ENCODE measurements at places on chromosomes 7 and 10.
A peak's percentile ranks its signal among the peaks of the same experiment; 100 is the strongest.

- no peak for DNase-seq
These were observed 72.3 kb downstream of the FAS start for GRCh38 chr10:89062861-89063260.

DNA sequence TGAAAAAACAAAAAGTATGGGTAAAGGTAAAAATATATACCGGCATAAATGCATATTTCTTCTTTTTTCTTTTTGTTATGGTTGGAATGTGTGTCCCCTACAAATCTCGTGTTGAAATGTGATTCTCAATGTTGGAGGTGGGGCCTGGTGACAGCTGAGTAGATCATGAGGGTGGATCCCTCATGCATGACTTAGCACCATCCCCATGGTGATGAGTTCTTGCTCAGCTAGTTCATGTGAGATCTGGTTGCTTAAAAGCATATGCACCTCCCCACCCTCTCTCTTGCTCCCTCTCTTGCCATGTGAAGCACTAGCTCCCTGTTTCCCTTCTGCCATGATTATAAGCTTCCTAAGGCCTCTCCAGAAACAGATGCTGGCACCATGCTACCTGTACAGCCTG lies 93.3 kb downstream of the HYCC1 start:
- no peak for DNase-seq

DNA sequence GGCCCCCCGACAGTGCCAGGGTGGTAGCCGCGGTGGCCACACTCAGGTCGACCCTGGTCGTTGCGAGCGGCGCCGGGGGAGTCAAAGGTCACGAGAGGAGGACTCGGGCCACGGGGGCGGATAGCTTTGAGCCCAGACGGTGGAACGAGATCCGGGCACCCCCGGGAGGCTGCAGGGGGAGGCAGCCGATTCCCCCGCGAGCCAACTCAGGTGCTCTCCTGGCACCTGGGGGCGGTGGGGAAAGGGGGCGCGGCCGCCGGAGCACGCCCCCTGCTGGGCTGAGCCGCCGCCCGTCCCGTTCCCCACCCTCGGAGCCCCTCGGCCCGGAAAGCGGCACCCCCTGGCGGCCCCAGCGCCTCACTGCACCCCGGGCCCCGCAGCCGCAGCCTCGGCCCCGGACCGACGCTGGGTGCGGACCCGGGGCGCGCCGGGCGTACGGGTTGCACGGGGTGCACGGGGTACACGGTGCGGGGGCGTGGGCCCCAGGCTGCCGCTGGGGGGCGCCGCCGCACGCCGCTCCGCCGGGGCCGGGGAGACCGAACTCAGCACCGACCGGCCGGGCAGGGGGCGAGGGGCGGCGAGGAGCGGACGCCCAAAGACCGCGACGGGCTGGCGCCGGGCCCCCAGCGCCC lies 521 bp upstream of the NYAP1 start:
- peak; percentile 83 for DNase-seq

DNA sequence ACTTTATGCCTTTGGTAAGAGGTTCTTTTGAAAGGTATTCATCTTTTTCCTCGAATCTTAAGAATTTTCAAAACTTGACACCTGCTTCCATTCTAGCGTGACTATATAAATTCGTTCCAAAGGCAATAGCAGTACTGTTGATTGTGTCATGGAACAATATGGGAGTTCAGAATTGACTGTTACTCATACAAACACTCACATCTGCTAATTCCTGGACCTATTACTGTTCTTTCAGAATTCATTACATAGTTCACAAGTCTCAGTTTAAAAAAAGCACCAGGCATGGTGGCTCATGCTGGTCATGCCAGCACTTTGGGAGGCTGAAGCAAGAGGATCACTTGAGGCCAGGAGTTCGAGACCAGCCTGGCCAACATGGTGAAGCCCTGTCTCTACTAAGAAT lies 80.9 kb downstream of the CACNB2 start:
- no peak for DNase-seq

DNA sequence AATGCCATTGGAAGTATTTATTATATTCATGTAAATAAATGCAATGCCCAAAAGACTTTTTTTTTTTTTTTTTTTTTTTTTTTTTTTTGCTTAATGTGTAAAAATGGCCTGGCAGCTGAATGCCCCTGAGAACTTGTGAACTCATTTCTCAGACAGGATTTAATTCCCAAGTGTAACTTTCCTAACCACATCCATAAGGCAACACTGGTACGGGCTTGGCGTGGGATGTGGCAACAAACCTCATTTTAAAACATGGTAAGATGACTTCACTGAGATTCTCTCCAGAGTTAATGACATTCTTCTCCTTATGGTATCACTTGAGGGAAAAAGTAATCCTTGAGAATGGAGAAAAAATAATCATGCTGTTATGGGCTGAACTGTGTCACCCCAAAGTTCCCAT lies 150.4 kb downstream of the DGKI start:
- DNase-seq, result no peak

DNA sequence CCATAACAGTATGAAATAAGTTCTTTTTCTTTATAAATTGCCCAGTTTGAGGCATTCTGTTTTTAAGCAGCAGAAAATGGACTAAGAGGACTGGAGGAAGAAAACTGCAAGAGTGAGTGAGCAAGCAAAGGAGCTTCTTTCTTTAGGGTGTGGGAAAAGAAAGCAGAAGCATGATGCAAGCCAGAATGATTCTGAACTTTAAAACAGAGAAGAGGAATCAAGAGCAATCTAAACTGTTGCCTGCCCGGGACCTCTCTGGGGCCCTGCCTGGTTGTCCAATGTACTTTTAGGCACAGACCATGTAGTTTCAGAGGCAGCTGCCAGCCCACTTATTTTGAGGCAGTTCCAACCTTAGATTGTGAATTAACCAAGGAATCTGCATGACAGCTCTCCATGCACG lies 186.3 kb downstream of the PLPP4 start:
- no peak for DNase-seq

DNA sequence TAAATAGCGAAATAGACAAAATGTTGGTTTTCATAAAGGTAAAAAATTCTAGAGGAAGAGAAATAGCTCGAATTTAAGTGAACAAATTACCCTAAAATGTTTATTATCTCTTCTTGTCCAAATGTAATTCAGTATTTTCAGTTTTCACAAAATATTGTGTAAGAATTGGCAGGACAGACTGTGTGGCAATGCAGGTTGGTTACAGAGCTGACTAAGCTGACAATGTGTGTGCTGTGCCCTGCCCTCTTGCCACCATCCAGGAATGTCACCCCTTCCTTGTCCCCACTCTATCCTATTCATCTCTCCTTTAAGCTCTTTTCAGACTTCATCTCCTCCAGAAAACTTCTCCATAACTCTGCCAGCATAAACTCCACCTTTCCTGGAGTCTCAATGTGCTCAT lies 46.1 kb downstream of the COL28A1 start:
- no peak for DNase-seq

DNA sequence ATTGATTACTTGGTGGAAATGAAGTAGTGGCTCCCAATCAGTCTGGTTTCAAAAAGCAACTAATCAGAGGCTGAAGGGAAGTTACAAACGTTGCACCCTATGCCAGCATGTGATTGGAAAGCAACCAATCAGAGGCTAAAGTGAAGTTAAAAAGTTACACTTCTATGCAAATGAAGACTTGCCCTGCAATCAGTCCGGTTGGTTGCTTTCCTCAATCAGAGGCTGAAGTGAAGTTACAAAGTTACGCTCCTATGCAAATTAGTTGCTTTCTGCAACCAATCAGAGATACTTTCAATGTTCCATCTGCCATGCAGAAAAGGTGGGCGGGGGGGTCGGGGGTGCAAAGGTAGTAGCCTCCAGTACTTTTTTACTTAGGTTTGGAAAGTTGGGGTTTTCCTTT lies 1077.1 kb downstream of the TYW1 start:
- no peak for DNase-seq

GRCh38 chr7:47228386-47229014 lies 353.4 kb downstream of the TNS3 start:
- peak; percentile 48 for DNase-seq

DNA sequence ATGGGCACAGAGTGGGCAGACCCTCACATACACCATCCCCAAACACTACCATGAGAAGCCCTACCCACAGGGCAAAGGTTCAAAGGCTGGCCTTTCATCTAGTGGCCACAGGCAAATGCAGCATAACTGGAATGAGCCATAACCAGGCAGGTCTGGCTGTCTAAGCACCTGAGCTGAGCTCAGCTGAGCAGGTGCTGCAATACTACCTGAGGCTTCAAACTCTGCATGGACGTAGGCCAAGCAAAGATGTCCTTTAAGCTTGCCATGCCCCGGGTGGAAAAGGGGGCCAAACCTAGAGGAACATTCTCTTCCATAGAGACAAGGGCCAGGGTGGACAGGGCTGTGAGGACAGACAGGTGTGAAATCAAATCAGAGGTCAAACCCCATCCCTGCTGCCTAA lies 65.3 kb upstream of the CAMK2B start:
- DNase-seq, result no peak

DNA sequence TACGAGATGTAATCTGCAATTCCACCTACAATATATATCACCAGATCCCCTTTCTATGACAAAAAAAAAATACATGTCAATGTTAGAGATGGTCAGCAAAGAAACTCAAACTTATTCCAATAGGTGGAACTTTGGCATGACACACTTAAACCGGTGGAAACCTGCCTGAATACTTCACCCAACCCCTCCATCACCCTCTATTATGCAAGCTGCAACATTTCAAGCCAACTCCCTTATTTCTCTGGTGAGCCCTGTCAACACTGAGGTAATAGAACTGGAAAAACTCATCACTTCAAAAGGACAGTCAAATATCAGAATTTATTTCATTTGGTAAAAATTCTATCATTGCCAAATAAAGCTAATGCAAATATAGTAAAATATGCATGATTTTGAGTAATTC lies 3.6 kb downstream of the ZNF438 start:
- DNase-seq, result no peak

DNA sequence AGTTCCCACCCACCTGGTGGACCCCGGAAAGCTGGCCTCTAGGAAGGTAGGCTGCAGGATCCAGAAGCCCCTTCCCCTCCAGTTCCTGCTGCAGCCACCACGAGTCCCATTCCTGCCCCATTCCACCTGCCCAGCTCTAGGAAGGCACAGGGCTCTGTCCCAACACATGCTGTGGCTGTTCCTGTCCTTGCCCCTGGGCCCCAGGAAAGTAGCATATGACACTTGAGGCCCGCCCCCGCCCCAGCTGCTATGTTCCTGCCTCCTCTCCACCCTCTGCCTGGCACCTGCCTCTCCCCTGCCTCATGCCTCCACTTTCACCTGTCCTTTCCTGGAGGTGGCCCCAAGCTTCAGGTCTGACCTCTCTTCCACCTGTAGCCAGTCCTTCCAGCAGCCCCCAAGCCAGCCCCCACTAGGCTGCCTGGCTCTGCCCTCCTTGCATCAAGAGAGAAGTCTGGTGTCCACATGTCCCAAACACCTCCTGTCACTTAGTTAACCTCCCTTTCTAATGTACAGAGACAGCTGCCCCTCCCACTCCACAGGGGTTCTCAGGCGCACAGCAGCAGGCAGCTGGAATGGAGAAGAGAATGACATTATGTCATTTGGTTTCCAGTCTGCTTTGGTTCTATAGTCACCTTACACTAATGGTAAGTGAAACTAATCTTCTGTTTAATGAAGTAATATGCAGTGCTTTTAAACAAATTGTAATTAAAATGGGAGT lies 22.7 kb downstream of the YKT6 start:
- DNase-seq, result no peak

DNA sequence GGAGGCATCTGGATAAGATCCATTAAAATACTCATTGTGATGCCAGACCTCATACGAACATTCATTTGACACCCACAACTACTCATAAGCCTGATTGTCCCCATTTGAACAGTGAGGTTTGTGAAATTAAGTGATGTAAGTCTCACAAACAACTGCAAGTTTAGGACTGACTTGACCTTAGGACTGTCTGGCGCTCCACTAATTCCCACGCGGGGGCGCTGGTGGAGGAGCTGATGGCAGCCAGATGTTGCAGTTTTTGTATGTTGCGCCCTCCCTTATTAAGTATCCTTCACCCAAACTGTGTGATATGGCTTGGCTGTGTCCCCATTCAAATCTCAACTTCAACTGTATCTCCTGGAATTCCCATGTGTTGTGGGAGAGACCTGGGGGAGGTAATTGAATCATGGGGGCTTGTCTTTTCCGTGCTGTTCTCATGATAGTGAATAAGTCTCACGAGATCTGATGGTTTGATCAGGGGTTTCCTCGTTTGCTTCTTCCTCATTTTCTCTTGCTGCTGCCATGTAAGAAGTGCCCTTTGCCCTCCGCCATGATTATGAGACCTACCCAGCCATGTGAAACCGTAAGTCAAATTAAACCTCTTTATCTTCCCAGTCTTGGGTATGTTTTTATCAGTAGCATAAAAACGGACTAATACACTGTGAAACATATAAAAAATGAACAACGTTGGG lies 20.3 kb upstream of the TIAL1 start:
- DNase-seq, result peak; percentile 63

DNA sequence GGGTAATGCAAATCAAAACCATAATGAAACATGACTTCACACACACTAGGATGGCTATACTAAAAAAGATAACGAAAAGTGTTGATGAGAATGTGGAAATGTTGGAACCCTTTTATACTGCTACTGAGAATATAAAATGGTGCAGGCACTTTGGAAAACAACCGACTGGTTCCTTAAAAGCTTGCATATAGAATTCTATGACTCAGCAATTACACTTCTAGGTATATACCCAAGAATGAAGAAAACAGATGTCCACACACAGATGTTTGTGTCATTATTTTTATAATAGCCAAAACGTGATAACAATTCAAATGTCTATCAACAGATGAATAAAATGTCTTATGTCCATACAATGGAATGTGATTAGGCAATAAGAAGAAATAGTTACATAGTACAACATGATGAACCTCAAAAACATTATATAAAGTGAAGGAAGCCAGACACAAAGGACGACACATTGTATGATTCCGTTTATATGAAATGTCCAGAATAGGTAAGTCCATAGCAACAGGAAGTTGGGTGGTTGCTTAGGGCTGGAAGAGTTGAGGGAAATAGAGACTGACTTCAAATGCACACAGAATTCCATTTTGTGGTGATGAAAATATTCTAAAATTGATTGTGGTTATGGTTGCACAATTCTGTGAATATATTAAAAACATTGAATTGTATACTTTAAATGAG lies 148.3 kb upstream of the PHYHIPL start:
- DNase-seq, result no peak

DNA sequence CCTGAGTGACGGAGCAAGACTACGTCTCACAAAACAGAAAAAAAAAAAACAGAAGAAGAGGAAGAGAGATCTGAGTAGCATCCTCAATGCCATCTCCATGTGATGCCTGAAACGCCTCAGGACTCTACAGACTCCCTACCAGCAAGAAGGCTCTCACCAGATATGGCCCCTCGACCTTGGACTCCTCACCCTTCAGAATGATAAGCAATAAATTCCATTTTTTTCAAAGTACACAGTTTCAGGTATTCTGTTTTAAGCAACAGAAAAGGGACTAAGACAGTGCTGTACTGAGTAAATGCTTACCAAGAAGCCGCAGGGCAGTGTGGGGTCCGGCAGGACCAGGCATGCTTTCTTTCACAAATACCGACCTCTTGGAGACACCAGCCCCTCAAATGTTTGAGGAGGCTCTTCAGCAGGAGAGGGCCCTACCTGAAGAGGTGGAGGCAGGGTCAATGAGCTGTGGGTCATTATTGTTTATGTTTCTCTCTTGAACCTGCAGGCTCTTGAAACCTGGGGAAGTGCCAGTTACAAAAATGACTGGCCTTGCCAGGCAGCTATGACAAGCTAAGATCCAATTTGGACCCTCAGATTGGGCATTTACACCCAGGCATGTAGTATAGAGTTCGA lies 204.1 kb upstream of the LYZL1 start:
- DNase-seq, result no peak
